DMS 273 treated with DMSO at 0.1 percent for 48 hours (cell line): ENCODE measurements at places on chromosomes 7 and 10.
A peak's percentile ranks its signal among the peaks of the same experiment; 100 is the strongest.

DNA sequence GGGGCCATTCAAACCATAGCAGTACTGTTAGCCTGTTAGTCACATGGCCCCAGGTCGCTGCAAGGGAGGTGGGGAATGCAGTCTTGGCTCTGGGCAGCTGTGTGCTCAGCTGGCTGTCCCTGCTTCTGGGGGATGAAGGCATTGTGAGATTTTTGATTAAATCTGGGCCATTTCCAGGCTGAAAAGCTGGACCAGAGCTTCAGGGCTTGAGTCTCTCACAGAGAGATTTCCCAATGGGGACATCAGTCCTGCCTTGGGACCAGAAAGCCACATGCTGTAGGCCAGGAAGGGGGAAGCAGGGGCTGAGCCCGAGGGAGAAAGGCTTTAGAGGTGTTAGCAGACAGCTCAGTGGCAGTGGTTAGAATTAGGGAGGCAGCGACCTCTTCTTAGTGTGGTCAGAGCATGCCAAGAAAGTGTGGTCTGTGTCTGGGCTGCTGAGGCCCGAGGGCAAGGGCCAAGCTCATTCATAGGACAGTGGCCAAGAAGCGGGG, 33.6 kb downstream of the PALD1 start:
- no peak for DNase-seq

- DNase-seq = peak; percentile 54
Observed at GRCh38 chr7:139034855-139035585, 822 bp downstream of the ZC3HAV1L start.

GRCh38 chr10:25023278-25023677, 6.9 kb downstream of the THNSL1 start:
- no peak for DNase-seq

DNA sequence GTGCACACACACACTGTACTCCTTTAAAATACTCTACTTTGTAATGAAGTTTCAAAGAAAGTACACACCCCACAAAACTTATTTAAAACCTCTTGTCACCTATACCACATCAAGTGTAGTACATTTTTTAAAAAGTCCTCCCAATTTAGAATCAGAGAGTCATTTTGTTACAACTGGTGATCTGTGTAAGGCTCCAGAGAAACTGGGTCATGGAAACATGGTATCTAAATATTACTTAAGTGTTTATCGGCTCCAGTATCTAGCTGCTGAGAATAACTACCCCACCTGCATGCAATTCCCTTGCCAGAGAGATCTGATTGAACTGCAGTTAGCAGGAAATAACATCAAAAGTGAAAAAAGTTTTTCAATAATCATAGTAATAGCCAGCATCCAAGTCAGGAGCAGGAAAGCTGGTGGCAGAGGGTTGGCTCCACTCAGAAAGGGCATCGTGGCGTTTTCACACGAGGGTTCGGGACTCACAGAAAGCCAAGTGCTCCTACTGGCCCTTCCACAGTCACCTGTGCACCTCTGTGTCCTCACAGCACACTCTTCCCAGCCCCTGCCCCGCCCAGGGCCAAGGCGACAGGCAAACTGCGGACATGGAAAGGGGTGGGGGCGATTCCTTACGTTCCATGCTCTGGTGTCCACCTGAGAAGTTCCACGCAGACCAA, 6.5 kb downstream of the RGS10 start:
- no peak for DNase-seq

DNA sequence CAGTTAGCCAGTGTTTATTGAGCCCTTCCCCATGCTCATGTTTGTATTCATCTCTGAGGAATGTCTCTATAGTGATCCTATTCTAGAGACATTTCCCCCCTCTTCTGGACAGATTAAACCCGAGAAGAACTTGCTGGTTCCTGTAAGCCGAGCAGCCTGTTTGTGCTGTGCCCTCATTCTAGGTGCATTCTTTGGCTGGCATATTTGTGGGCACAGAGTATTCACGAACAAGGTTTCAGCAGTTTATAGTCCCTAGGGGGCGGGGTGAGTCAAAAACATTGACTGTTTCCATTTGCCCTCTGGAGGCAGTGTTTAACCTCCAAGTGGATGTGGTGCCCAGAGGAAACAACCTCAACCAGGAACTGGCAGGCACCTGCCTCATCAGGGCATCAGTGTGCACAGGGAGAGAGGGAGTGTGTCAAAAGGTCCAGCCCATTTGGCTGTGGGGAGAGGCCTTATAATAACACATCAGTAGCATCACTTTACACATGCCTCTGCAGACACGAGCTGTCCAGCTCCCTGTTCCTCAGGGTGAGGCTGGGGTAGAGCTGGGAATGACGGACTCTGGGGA, 273.3 kb upstream of the LRGUK start:
- peak; percentile 72 for DNase-seq

DNA sequence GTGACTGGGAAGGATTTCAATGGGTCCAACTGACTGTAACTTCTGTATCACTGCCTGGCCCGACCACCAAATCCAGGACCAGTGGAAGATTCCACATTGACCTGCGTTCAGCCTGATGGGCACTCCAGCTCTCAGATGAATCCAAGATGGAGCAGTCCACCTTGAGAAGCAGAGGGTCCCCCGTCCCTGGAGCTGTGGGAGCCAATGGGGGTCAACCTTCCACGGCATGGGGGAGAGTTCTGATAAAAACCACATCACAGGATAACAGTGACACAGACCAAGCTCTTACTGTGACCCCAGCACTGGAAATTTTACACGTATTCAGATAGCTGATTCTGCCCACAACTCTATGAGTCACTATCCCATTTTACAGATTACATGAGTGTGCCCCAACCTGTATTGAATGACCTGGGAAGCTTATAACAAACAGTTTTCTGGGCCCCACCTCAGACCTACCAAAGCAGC, 11.2 kb downstream of the ZCCHC24 start:
- no peak for DNase-seq

- DNase-seq = no peak
Observed at GRCh38 chr7:106462365-106462859, 177.6 kb upstream of the NAMPT start.

DNA sequence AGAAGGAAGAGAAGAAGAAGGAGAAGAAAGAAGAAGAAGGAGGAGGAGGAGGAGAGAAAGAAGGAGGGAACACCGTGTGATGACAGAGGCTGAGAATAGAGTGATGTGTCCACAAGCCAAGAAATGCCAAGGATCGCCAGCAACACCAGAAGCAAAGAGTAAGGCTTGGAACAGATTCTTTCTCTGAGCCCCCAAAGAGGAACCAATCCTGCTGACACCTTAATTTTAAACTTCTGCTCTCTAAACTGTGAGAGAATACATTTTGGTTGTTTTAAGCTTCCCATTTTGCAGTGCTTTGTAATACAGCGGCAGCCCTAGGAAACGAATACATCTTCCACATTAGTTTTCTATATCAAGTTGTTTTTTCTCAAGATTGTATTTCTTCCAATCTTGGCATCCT, 13.9 kb upstream of the WNT8B start:
- no peak for DNase-seq

GRCh38 chr7:18306696-18307095, 188.9 kb upstream of the HDAC9 start:
- DNase-seq = no peak

DNA sequence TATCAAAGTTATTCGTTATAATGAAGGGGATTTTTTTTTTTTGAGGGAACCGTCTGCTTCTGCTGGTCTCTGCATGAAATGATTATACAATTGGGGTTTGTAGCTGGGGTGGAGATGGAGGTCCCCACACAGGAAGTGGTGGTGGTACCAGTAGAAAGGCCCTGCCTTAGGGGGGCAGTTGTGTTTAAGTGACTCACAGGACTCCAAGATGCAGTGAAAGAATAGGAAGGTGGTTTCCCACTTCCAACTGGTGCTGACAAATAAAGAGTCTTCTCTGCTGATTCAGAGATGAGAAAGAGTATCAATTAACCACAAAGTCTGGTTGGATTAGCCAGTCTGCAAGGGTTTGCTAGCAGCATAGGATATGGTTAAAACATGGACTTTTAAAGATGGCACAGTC, 376.0 kb downstream of the SORCS3 start:
- no peak for DNase-seq

DNA sequence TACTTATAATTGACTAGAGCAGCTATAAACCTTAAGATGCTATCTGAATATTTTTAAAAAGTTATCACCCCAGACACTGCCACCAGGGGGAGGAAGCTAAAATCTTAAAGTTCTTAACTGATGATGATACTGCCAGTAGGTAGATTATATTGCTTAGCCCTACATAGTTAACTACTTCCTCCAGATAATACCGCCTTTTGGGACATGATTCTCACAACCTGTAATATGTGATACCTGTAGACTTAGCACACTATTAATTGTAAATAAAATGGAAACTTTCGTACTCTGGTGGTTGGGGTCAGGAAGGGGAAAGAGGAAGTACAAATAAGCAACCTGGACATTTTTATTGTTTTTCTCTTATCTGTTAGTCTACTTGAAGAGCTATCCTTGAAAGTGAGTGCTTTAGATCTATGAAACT, 268.9 kb downstream of the ADK start:
- DNase-seq = no peak

DNA sequence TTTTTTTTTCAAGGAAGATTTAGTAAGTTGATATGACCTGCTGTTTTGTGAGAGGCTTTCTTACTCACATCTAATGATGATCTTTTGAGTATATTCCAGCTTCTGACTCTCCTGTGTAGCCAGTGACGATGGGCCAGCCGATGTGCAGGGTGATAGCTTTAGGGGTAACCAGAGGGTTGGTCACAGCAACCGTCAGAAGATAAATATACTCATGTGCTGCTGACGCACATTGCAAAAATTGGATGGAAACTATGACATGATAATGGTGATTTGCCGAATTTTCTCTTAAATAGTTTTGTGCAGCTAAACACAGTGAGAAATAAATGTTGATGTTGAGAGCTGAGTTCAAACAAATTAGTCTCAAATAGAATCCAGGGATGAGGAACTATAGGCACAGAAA, 29.5 kb downstream of the R3HCC1L start:
- no peak for DNase-seq

GRCh38 chr10:75977139-75977538, 545.7 kb downstream of the LRMDA start:
- DNase-seq = peak; percentile 3

- DNase-seq = no peak
Observed at GRCh38 chr10:103758294-103758681, 97.1 kb downstream of the SH3PXD2A start.

DNA sequence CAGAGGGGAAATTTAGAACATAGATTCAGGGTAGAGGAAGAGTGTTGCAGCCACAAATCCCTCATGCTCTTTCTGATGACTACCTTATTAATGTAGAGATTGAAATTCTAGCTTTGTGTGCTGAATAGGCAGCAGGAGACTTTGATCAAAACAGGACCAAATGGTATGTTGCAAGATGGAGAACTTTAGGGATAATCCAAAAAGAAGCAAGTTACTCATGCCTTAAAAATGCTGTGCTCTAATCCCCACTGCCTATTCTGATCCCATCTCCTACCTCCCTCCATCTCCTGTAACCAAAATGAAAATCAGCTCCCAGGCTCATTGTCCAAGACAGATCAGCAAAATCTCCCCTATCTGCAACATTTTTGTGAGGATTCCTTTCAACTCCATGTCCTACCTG, 31.3 kb downstream of the CH25H start:
- DNase-seq = no peak

GRCh38 chr7:95470452-95470851, 15.3 kb upstream of the ASB4 start:
- no peak for DNase-seq

GRCh38 chr10:59008452-59008851, 168.0 kb upstream of the PHYHIPL start:
- no peak for DNase-seq

GRCh38 chr7:49781996-49782395, 8.6 kb downstream of the VWC2 start:
- no peak for DNase-seq

DNA sequence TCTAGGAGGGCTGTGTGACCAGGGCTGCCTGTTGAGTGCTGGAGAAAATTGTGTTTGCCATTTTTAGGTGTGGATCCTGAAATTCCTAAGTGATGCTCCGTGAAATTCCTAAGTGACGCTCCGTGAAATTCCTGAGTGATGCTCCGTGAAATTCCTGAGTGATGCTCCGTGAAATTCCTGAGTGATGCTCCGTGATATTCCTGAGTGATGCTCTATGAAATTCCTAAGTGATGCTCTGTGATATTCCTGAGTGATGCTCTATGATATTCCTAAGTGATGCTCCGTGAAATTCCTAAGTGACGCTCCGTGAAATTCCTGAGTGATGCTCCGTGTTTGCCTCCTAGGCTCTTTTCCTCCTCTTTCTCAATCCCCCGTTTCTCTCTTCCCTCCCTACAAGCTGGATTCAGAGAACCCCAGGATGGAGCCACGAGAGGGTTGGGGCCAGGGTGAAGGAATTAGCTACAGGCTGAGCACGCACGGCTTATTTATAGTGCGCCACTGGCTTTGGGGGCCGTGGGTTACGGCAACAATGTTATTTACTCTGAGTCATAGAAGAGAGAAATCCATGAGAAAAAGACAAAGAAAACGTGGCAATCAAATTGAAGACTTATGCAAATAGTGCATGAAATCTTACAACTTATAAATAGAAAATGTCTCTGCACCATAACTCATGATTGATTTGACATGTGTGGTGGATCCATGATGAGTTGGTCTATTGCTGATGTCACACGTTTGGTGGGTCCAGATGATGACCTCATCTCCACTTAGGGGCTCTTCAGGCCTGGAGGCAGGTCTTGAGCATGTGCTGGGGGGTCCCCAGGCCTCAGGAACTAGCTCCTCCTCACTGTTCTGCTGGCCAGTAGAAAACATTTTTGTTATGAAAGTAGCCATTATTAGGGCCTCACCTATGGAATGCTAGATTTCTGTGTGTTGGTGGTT, 224.6 kb downstream of the WDR37 start:
- DNase-seq = no peak

DNA sequence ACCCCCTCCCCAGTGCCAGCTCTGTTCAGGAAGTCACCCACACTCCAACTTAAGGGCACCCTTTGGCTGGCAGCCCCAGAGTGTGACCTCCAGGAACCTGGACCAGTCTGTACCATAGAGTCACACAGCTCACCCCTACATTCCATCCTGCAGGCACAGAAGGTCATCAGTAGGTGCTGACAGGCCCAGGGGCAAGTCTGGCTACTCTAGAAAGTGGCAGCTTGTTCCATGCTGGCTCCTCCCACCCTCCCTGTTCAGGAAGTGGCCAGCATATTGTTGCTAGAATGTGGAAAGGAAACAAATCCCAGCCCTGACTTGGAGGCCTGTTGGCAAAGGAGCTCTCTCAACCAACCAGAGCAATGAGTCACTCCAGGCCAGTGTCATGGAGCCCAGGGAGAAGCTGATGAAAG, 3.2 kb upstream of the NCOA4 start:
- no peak for DNase-seq

DNA sequence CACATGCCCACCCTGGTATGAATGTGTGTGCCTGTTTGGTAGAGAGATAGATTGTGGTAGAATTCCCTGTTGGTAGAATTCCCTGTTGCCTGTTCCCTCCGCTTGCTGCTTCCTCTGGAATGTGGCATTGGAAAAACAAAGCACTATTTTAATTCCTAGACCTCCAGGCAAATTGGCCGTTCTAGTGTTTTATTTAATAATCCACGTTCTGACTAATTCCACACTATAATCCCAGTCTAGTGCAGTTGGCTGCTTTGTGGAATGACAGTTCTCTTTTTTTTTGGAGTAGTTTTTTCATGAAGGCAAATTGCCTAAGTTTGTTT, 2.0 kb downstream of the HECW1 start:
- DNase-seq = no peak

GRCh38 chr7:129176916-129177710, 11.3 kb upstream of the SMO start:
- no peak for DNase-seq
